ENCODE measurements at places on chromosomes 6 and 20. TPM values are rescaled to one million over a fixed set of nuclear protein-coding genes. Genes with fewer than 3 reads are reported as not detected.

The GPR6 gene
- not detected for total RNA-seq

The IP6K3 gene
- 2.9 TPM for total RNA-seq

The TTK gene
- total RNA-seq, result 139 TPM

The DLGAP4 gene
- total RNA-seq, result 74.5 TPM

The ECT2L gene
- not detected for total RNA-seq
